ENCODE measurements at places on chromosomes 6 and 20.

DNA sequence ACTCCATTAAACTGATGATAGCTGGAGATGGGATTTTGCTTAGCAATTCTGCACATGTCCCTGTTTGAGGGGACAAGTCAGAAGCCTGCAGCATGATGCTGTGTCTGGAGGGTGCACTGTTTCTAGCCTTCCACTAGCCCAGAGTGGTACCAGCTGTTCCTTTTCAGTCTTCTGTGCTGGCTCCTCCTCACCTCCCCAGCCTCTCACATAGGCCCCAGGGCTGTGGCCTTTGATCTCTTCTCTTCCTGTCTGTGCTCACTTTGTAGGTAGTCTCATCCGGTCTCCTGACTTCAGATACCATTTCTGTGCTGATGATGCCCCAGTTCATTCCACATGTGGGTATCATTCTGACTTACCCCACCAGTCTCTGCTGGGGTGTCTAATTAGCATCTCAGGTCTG, 126.3 kb downstream of the HIVEP1 start:
- DNase-seq: no peak

GRCh38 chr6:82619573-82619972, 256.0 kb downstream of the TPBG start:
- no peak for DNase-seq

- DNase-seq: no peak
Measured at GRCh38 chr6:99467509-99468106, 42.5 kb upstream of the PNISR start.

- DNase-seq: no peak
Measured at GRCh38 chr6:25173951-25174474, 105.2 kb upstream of the CARMIL1 start.

GRCh38 chr6:53741034-53741823, 53.6 kb upstream of the LRRC1 start:
- no peak for DNase-seq

GRCh38 chr6:45815466-45816125, 200.1 kb downstream of the CLIC5 start:
- no peak for DNase-seq

- DNase-seq: no peak
Measured at GRCh38 chr6:25454136-25454535, 175.0 kb downstream of the CARMIL1 start.

GRCh38 chr20:4999788-5000187, 1.5 kb downstream of the SLC23A2 start:
- DNase-seq: no peak

DNA sequence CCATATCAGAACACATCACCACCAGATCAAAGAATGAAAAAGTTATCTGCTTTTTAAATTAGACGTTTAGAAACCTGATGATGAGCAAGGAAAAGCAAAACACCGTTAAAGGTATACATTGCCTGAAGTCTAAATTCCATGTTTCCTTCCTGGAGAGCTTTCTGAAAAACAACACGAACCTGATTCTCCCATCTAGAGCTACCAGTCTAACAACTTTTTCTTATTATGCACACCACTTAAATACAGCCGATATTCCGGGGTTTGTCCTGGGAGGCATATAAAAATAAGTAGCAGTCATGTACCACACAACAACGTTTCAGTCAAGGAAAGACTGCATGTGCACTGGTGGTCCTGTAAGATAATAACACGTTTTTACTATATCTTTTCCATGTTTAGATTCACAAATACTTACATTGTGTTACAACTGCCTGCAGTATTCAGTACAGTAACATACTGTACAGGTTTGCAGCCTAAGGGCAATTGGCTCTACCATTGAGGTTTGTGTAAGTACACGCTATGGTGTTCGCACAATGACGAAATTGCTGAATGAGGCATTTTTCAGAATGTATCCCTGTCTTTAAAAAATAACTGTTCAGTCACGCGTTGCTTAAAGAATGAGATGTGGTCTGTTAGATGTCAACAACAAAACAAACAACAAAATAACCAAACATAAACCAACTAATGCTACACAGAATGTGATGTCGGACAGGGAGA, 19.1 kb upstream of the LYRM2 start:
- DNase-seq: no peak

Measured in anterior cingulate cortex (tissue), 58 donors.